Cerebellum (tissue), 4 donors: ENCODE measurements at places on chromosomes 2 and 18.

GRCh38 chr2:172533687-172534086 lies 22.2 kb upstream of the PDK1 start:
- no peak for DNase-seq

DNA sequence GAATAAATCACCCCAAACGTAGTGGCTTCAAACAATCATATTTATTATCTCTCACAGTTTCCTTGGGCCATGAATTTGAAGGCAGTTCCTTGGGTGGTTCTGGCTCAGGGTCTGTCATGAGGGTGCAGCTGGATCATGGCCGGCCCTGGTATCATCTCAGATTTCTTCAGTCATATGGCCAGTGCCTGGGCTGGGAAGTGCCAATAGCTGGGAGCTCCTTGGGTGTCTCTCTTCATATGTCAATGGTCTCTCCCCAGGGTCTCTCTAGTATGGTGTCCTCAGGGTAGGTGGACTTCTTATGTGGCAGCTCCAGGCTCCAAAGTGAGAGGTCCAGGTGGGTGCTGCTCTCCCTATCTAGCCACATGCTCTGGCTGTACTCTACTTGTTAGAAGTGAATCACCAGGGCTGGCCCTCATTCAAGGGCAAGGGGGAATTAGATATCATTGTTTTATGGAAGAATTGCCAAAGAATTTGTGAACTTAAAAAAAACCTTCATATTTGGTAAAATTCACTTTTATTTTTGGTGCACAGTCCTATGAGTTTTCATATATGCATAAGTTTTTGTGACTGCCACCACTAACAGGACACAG lies 15.4 kb downstream of the FHOD3 start:
- no peak for DNase-seq

DNA sequence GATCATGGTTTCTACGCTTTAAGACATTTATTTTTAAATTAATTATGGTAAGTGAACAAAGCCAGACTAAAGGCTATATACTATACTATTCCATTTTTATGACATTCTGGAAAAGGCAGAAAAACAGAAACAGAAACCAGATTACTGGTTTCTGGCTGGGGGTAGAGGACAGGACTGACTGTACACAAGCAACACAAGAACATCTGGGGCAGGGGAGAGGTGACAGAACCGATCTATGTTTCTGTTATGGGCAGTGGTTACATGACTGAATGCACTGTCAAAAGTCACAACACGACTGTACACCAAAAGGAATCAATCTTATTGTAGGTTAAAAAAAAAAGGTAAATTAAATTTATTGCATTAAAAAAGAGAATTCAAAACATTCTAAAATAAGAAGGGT lies 64.7 kb downstream of the PTPN2 start:
- DNase-seq = no peak

- DNase-seq = no peak
These were observed 18.5 kb upstream of the IGFBP5 start for GRCh38 chr2:216713691-216714336.
